ENCODE measurements at places on chromosomes 12 and 14. TPM values are rescaled to one million over a fixed set of nuclear protein-coding genes. Genes with fewer than 3 reads are reported as not detected.

RNASE7 gene
- total RNA-seq = not detected

PLA2G1B gene
- total RNA-seq = not detected

GYS2 gene
- total RNA-seq = not detected

MTHFD1 gene
- total RNA-seq = 74.3 TPM

MED6 gene
- total RNA-seq = 41.0 TPM

ANO2 gene
- total RNA-seq = 12.6 TPM

KCNC2 gene
- total RNA-seq = not detected

SCNN1A gene
- total RNA-seq = 0.22 TPM

SLC4A8 gene
- 5.5 TPM for total RNA-seq

AGAP2 gene
- 0.36 TPM for total RNA-seq

NRXN3 gene
- total RNA-seq = 0.22 TPM

KSR2 gene
- total RNA-seq = 1.7 TPM

CACNA1C gene
- total RNA-seq = not detected

SALL2 gene
- 1.9 TPM for total RNA-seq

C12orf42 gene
- total RNA-seq = not detected

OR4Q2 gene
- not detected for total RNA-seq

SERPINA6 gene
- not detected for total RNA-seq

SVOP gene
- not detected for total RNA-seq

SLC2A3 gene
- 23.9 TPM for total RNA-seq

TOMM20L gene
- not detected for total RNA-seq

SDSL gene
- total RNA-seq = 2.8 TPM

ARMH4 gene
- 1.9 TPM for total RNA-seq

PTPN6 gene
- total RNA-seq = not detected

DTX3 gene
- 4.1 TPM for total RNA-seq

KCNMB4 gene
- total RNA-seq = 1.9 TPM

CMTM5 gene
- total RNA-seq = not detected

AKAP3 gene
- 0.72 TPM for total RNA-seq

LRIG3 gene
- total RNA-seq = 94.5 TPM

TMEM63C gene
- not detected for total RNA-seq

IL31 gene
- total RNA-seq = not detected

RNF212B gene
- total RNA-seq = not detected

GUCY2C gene
- not detected for total RNA-seq

TMTC3 gene
- total RNA-seq = 76.2 TPM

CKAP4 gene
- total RNA-seq = 230 TPM

ETFBKMT gene
- 2.7 TPM for total RNA-seq

PLEKHH1 gene
- 1.1 TPM for total RNA-seq

PRB2 gene
- total RNA-seq = not detected

SYNDIG1L gene
- not detected for total RNA-seq

Data from thoracic aorta endothelial cell (primary cell).